ENCODE measurements at places on chromosomes 2 and 18.

DNA sequence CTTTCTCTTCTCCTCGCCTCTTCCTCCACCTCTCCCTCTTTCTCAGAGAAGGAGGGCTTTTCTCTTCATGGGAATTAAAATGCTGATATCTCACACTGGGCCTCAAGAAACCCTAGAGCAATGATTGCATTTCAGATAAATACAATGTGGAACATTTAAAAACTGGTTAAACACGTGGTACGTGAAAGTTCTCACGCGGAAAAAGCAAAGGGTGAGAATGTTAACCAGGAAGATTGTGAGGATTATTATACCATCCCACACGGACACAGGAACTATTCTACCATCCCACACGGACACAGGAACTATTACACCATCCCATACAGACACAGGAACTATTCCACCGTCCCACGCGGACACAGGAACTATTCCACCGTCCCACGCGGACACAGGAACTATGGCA is 182.4 kb downstream of the TMEM18 start:
- DNase-seq, result no peak

DNA sequence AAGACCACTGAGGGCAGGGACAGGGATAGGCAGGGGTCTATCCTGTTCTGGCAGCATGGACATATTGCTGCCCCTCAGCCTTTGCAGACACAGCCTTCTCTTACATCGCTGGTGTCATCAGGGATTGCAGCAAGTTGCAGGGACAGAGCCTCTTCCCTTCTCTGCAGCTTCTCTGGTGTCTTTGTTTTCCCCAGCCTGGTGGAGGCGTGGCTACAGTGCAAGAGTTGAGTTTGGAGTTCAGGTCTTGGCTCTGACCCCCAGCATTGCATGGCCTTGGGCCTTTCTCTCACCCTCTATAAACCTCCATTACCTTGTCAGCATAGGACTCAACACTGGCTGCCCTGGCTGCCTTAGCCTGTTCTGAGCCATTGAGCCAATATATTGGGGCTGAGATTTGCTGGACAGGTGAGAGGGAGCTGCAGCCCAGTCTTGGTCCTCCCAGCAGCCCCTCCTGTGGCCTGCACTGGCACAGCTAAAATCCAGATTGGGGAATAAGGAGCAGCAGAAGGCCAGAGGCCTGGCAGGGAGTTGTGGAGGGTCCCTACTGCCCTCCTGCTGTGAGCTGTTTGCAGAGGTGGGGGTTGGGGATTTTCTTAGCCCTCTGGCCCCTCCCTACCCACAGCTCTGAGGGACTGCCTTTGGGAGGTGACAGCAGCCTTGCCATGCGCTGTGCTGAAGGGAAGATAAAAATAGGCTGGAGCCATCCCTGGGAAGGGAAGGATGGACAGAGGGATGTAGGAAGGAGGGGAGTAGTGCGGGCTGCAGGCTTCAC is 22.8 kb downstream of the EHD3 start:
- DNase-seq, result no peak

DNA sequence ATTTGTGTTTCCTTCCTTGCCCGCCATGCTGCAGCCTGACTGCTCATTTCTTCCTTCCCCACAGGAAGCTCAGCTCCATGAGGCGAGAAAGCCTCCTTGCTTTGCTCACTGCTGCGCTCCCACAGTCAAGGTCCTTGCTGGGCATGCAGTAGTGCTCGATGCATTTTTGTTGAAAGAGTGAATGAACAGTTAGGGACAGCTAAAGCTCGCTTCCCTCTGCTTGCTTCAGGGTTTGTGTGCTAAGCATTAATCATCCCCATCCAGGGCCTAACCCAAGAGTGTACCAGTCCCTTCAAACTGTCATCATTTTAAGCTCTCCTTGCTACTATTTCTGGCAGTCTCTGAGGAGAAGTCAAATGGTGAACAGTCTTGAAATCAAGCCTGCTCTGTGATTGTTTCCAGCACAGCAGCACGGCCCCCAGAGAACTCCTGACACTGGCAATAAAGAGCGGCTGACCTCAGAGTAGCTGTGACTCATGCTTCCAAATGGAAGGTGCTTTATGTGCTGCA is 171.7 kb upstream of the SOX11 start:
- no peak for DNase-seq

DNA sequence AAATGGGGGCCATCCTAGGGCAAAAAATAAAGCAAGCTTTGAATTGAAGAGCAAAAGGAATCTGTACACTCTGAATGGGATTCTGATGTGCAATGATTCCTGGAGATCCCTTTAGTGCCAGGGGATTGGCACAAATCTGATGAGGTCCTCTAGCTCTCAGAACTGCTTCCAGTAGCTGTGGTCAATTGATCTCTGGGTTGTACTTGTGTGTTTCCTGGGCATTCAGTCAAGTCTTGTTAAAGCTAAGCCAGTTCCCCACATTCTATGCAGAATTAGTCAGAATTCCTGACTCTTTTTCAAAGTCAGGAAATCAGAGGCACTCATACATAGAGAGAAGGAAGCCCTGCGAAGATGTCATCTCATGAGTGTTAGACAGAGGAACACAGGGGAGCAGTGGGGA is 161.3 kb downstream of the DNER start:
- DNase-seq, result no peak

- peak; percentile 30 for DNase-seq
Observed at GRCh38 chr2:171432969-171433762, 624 bp downstream of the METTL8 start.

DNA sequence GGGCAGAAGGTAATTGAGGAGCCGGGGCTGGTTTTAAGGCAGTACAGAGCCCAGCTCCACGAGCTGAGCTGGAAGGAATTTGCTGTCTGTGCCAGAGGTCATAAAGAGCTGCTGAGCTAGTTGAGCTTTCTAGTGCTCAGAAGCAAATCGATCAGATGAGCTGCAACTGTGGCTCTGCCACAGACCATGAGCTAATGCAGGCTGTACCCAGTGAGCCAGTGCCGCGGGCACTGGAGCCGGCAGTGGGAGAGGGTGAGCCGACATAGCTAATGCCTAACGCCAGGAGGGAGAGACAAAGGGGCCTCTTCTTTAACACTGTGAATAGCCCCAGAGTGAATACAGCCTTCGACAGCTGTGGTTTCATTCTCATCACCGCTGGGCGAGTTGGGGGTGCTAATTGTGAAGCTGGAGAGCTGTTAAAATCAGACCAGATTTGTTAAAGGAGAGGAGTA is 410.1 kb upstream of the TCF4 start:
- no peak for DNase-seq

GRCh38 chr18:6741232-6741663 is 11.7 kb downstream of the ARHGAP28 start:
- DNase-seq, result no peak

DNA sequence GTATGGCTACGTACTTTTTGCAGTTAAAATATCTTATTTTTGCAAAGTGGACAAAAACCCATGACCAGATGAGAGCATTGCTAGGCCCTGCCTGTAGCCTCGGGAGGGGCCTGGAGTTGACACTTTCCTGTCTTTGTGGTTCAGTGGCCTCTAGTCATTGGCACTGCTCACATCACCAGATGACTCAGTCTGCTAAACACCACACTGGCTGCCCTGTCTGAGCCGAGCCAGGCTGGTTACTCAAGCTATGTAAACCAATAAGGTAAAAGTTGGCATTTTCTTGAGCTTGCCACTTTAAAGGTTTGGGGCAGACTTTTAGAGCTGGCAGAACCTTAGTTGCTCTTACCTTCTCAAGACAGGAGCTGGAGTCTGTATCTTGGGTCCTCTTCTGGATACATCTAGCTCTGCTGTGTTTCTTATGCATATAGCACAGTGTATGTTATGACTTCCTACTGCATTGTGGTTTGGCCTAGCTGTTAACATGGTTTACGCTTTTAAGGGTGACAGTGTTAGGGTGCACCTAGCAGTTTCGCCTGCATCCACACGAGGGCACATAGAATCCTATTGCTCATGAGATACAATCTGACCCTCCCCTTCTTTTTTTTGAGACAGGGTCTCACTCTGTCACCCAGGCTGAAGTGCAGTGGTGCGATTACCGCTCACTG is 76.4 kb downstream of the AP1S3 start:
- DNase-seq, result peak; percentile 31

GRCh38 chr2:22694856-22695255 is 690.1 kb upstream of the KLHL29 start:
- DNase-seq, result no peak

- DNase-seq, result no peak
Observed at GRCh38 chr18:49739275-49739674, 74.1 kb downstream of the ACAA2 start.

- no peak for DNase-seq
Observed at GRCh38 chr2:43171789-43172188, 54.6 kb downstream of the ZFP36L2 start.
